ENCODE measurements at places on chromosomes 3 and 15.

- DNase-seq: no peak
These were observed 16.4 kb upstream of the LDHAL6B start for GRCh38 chr15:59190291-59190690.

GRCh38 chr3:191750618-191751017 is 289.7 kb downstream of the PYDC2 start:
- no peak for DNase-seq

GRCh38 chr15:56295433-56295832 is 51.8 kb upstream of the RFX7 start:
- no peak for DNase-seq

DNA sequence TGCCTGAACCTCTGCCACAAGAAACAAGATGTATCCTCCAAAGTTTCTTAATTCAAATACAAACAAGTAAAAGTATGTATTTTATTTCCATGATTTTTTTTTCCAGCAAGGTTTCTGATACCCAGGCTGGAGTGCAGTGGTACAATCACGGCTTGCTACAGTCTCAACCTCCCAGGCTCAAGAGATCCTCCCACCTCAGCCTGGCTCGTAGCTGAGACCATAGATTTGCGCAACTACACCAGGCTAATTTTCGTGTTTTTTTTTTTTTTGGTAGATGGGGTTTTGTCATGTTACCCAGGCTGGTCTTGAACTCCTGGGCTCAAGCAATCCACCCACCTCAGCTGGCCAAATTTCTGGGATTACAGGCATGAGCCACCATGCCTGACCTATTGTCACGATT is 12.2 kb upstream of the VEPH1 start:
- DNase-seq: no peak

DNA sequence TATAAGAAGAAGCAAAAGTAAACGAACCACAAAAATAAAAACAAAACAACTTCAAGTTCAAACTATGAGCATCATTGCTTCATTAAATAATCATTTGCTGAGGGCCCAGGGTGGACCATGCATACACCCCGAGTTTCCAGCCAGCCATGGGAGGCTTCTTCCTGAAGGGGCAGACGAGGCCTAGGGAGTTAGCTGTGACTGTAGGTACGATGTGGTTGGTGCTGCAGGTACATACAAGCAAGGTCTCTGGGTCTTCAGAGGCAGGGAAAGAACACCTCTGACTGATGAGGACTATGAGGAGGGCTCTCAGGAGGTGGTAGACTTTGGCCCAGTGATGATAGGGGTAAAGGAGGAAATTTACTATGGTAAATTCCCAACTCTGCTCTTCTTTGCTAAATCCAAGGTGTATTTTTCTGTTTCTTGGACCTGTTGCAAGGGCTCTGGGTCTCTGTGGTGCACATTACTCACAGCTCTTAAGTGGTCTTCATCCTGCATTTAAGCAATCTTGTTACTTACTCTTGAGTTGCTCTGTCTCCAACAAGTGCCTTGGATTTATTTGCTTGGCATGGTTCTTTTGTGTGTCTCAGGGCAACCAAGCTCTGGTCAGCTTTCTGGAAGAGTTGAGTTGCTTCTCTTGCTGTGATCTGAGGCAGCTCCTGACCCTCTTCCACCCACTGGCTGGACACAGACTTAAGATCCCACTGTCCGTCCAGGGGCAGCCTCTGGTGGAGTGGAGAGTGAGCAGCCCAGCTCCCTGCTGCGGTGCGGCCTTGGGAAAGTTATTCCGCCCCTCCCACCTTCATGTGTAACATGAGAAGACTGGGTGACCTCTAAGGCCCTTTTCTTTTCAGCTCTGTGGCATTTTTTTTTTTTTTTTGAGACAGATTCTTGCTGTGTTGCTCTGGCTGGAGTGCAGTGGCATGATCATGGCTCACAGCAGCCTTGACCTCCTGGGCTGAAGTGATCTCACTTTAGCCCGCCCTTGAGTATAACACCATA is 56.1 kb upstream of the KIF23 start:
- no peak for DNase-seq

- DNase-seq: no peak
These were observed 90.0 kb downstream of the PPP2R3A start for GRCh38 chr3:136055491-136055890.

DNA sequence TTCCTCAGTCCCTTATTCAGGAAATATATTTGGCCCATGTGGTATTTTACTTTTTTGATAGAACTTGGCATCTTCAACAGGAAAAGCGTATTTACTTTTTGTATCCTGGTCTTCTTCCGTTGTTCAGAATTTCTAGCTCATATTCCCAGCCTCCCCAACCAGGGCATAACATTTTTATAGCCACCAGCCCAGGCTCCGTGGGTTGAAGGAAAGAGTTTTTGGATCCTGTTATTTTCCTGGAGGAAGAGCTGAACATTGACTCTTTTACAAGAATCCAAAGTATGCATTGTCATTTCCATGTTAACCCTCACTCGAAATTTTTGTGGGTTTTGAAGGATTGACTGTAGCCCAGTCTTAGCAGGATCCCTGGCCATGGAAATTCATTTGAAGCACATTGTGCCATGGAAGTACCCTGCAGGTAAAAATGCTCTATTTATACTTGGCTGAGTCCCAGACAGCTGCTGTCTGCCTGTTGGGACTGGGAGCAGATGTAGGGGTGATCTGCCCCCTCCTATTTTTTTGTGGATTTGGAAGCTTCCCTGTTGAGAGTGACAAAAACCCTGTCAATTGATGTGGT is 98.8 kb downstream of the AKAP13 start:
- no peak for DNase-seq

DNA sequence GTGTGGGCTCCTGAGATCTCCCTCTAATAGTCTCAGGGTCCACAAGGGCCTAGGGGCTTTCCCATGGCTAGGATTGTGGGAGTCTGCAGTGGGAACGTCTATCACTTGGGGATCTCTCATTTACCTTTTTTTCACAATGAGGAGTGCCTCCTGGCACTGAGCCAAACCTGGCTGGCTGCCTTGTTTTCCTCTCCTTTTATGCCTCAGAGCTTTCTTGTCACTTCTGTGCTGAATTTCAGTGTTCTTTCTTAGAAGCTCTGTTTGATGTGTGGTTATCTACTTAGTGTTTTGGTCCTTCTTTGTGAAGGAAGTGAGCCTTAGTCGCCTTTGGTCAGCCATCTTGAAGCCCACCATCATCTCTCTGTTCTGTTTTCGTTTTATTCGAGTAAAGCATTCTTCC is 33.9 kb downstream of the DOCK3 start:
- DNase-seq: peak; percentile 7

- peak; percentile 9 for DNase-seq
These were observed 5.3 kb downstream of the PLEKHO2 start for GRCh38 chr15:64847016-64847415.

Data from suppressor macrophage (primary cell).